ENCODE measurements at places on chromosomes 5 and 9.

DNA sequence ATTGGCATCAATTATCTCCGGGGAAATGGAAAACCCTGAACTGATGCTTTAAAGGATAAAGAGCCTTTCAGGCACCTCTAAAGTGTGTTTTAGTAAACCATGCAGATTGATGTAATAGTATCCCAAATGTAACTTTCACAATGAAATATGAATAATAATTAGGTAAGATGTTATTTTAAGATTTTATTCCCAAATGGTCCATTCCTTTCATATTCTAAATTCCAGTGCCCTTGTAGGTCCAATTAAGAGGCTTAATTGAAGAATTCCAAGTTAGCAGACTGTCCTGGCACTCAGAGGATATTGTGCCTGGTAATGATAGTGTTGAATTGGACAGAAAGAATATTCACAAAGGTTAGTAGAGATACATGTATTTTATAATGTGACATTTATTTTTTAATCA lies 352.5 kb upstream of the NUDT12 start:
- DNase-seq = no peak

DNA sequence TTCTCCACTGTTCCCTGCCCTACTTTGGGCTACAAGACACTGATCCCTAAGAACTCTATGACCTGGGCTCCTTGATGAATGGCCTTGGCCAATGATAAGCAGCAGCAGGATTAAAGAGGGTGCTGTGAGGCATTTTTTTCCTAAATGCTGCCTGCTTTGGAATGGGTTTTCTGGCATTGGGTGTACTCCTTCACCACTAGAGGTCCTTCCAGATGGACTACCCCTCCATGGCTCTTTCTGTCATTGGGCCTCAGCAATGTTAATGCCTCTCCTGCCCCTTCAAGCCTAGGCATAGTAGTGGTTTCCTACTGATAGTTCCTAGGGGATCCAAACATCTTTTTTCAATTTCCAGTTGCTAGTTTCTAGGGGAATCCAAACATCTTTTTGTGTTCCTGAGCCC lies 319.3 kb upstream of the RPS23 start:
- DNase-seq = no peak

- no peak for DNase-seq
Observed at GRCh38 chr9:111360881-111361280, 30.9 kb upstream of the OR2K2 start.

DNA sequence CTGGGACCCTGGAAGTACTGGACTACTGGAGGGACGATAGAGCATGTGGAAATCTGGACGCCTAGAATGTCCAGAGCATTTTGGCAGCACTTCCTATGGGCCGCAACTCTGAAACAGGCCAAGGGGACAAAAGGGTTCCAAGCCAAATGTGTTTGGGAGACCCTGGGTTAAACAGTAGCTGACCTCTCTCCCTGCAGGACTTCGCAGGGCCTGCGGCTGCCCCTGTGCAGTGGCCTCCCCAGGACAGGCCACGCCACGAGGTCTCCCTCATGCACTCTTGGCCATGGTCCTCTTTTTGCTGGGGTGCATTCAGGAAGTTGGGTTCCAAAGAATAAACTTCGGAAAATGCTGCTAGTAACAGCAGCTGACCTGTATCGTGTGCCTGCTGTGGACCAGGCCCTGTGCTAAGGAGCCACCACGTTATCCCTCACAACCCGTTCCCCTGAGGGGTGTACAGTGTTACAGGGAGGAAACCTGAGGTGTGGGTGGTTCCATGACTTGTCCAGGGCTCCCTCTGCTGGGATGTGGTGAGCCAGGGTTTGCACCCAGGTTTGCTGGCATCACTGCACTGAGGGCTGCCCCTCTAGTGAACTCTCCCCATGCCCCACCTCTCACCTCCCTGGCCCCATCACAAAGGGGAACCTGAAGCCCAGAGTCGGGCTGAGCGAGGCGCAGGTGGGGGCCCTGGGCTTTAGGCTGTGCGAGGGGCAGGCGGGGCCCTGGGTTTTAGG lies 79.4 kb downstream of the AMBP start:
- no peak for DNase-seq

- no peak for DNase-seq
Observed at GRCh38 chr5:157476702-157477408, 16.8 kb downstream of the NIPAL4 start.

- no peak for DNase-seq
Observed at GRCh38 chr9:115276621-115277020, 158.7 kb upstream of the TNC start.

- no peak for DNase-seq
Observed at GRCh38 chr9:111429175-111429574, 55.0 kb downstream of the ECPAS start.

GRCh38 chr5:76805821-76806505 lies 12.9 kb upstream of the F2RL1 start:
- DNase-seq = peak; percentile 93

- peak; percentile 96 for DNase-seq
Observed at GRCh38 chr5:111948092-111948841, 191.3 kb upstream of the NREP start.

DNA sequence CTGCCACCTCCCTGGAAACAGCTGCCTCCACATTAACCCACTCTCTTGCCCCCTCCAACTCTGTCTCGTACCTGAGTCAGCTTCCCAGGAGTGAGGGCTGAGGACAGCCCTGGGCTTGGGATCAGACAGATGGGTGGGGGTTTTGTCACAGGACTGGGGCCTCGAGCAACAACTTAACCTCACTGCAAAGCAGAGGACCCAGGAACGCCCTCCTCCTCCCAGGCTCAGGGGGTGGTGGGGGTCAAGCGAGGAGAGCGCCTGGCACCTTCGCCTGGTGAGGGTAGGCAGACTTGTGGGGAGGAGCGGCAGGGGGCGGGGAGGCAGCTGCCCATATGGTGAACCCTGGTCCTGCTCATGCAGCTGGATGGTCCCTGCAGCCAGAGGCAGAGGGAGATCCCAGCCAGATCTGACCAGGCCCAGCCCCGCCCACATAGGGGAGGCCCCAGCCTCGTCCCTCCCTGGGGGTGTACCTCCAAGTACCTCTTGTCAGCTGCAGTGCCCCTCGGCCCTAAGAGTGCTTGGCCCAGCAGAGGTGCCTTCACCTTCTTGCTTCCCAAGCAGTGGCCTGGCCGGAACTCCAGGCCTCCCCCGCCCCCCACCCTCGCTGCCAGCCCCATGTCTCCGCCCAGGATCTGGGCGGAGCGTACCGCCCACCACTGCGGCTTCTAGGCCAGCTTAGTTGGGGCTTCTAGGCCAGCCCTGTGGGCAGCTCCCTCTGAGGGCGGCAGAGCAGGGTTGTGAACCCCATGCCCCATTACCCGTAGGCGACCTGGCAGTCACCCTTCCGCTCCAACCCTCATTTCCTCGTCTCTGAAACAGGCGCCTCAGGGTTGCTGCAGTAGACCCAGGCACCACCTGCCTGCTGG lies at the start of gene SARDH:
SARDH (minus strand) TSS at position 579 of the 866 bp plus-strand sequence. CDS start 4,179 bp downstream, outside the sequence.
- no peak for DNase-seq

DNA sequence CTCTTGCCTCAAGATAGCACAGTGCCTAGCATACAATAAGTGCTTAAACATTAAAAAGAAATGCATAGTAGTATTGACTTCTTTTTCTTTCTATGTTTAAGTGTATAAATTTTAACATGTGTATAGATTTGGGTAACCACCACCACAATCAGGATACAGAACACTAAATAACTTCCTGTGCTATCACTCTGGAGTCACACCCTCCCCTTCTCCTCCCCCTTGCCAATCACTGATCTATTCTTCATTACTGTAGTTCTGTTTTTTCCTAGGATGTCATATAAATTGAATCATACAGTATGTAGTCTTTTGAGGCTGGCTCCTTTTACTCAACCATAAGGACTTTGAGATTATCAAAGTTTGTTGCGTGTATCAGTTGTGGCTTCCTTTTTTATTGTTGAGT lies 68.5 kb downstream of the OSTF1 start:
- DNase-seq = no peak

- DNase-seq = no peak
Observed at GRCh38 chr9:87592554-87593358, 95.1 kb downstream of the DAPK1 start.

- peak; percentile 77 for DNase-seq
Observed at GRCh38 chr5:10452768-10453331, 11.2 kb downstream of the ROPN1L start.

GRCh38 chr5:105903069-105903468 lies 1767.7 kb downstream of the EFNA5 start:
- no peak for DNase-seq

DNA sequence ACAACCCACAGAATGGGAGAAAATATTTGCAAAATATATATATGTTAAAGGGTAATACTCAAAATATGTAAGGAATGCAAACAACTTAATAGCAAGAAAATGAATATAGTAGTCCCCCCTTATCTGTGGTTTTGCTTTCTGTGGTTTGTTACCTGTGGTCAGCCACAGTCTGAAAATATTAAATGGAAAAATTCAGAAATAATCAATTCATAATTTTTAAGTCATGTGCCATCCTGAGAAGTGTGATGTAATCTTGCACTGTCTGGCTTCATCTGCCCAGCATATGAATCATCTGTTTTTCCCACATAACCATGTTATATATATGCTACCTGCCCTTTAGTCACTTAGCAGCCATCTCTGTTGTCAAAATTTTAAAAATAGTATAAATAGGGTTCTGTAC lies 11.7 kb downstream of the CER1 start:
- DNase-seq = no peak

DNA sequence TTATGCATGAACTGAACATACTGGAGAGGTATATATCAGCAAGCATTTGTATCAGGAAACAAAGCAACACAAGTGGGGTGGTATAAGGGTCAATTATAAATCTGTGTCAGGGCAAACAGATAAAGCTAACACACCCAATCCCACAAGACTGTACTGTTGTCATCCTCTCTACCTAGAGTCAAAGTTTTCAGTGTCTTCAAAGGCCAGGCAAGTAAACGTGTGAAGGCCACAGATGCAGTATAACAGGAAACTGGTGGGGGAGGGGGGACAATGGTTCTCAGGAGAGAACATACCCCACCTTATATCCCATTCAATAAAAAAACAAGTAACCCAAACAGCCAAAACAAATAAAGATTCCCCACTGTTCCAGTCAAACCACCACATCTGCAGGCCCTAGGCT lies 22.1 kb downstream of the ELP1 start:
- DNase-seq = no peak

DNA sequence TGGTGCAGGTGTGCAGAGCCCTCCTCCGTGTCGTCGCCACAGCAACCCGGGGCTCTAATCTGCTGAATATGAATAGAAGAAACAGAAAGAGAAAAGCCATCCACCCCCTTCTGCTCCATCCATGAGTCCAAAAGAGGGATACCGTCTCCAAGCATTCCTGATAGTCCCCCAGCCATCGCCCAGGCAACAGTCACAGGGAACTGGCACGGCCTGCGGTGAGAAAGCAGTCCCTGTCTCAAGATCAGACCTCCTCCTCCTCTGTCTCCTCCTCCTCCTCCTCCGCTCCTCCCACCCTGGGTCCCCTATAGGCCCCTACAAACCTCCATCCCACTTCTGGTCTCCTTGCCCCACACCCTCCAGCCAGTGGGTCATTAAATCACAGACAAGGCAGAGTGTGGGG lies 308.1 kb upstream of the MPDZ start:
- no peak for DNase-seq

GRCh38 chr9:110521206-110521605 lies 58.3 kb downstream of the SVEP1 start:
- no peak for DNase-seq

- DNase-seq = no peak
Observed at GRCh38 chr9:137127301-137128157, 11.4 kb upstream of the GRIN1 start.

- no peak for DNase-seq
Observed at GRCh38 chr9:71121275-71122021, at the start of gene TRPM3. Gene TRPM3, minus strand, starts transcription at chr9:71121621. Its CDS starts 267 bp downstream, at chr9:71121354.

DNA sequence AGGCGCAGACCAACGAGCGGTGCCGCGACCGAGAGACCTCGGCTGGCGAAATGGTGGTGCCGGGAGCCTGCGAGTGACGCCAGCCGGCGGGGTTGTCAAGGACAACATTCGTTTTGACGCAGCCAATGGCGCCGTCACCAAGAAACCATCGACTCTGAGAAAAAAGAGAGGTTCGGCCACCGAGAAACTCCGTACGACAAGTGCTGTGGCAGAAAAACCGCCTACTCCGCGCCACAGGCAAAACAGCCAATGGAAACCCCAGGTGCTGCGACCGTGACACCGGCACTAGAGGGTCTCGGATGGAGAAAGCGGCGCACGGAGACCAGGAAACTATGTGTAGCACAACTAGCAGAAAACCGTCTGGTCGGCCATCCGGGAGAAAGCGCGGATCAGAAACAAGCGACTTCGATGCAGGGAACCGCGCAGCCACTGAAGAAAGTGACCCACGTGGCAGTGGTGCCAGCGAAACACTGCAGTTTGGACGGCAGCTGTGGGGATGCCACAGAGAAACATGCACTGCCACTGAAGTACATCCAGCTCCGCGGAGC lies 88.8 kb downstream of the ANXA2R start:
- no peak for DNase-seq

GRCh38 chr5:129361441-129362025 lies 98.6 kb upstream of the ADAMTS19 start:
- DNase-seq = no peak

GRCh38 chr9:33300546-33300945 lies 10.2 kb downstream of the NFX1 start:
- DNase-seq = no peak

DNA sequence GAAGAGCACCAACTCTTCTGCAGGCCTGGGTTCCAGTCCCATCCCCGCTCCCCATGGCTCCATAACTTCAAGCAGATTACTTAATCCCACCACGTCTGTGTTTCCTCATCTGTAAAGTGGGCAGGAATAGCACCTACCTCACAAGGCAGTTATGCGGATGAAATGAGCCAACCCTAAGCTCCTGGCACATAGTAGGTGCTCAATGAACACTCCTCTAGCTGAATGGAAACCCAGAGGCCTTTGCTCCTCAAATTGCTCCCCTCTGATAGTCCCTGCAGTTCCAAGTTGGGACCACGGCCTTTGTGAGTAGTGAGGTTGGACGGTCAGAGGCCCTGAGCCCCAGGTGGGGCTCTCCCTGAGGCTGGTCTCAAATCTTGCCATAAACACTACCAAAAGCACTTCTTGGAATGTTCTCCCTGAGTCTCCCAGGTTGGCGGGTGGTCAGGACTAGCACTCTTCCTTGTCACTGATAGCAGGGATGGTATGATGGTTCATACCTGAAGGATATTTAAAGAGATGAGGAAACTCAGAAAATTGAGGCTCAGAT lies 35.5 kb upstream of the SYNPO start:
- no peak for DNase-seq

GRCh38 chr5:160327818-160328217 lies 15.5 kb upstream of the CCNJL start:
- no peak for DNase-seq

DNA sequence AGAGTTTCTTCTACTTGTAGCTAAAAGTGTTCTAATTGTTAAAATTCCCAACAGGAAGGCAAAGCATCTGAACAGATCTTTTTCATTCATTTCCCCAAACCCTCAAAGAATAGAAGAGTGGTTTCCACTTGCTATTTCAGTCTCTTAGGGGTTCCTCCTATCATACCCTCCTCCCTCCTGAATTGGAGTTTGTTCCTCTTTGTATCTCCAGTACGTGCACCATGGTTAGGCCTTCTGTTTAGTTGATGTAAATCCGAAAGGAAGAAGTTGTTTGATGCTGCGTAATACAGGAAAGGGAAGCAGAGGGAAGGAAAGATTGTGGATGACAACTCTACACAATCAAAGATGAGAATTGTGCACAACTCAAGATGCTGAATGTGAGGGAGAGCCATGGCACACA lies 303.6 kb downstream of the PIK3R1 start:
- DNase-seq = no peak

- no peak for DNase-seq
Observed at GRCh38 chr5:57917004-57917403, 434.4 kb upstream of the ACTBL2 start.

- no peak for DNase-seq
Observed at GRCh38 chr5:171593976-171594375, 174.5 kb downstream of the FGF18 start.

- no peak for DNase-seq
Observed at GRCh38 chr5:179969110-179969509, 61.4 kb upstream of the TBC1D9B start.

All from AG09309 (cell line).